Anterior cingulate cortex (tissue), 58 donors: ENCODE measurements at places on chromosomes 6 and 20.

GRCh38 chr6:110298916-110299315, 59.2 kb downstream of the METTL24 start:
- DNase-seq: no peak

DNA sequence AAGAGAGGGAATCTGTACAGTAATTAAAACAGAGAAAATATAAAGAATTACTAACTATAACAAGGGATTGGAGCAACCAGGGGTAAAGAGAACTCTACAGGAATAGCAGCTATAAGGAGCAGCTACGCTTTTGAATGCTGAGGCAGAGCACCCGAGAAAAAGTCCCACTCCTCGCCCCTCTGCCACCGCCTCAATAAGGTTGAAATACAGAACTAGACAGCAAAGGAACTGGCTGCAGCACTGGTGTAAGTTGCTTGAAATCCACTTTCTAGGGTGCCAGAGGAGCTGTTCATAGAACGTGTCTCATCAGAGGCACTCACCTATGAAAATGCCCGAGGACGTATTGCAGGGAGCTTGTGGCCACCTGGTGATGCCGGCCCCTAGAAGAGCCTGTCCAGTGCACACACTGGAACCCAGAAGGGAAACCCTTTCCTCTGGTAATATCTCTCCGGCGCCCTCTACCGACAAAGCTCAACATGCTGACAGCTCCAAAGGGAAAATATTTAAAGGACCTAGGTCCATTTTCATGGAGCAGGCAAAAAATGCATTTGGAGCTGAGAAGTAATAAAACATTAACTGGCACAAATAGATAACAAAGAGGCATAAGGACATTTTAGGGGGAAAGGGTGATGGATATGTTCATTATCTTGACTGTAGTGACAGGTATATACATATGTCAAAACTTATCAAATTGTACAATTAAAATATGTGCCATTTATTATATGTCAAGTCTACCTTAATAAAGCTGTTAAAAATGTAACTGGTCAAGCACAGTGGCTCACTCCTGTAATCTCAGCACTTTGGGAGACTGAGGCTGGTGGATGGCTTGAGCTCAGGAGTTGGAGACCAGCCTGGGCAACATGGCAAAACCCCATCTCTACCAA, 137.4 kb upstream of the HDAC2 start:
- peak; percentile 70 for DNase-seq

- no peak for DNase-seq
Observed at GRCh38 chr20:33896509-33896908, 85.4 kb downstream of the CHMP4B start.

GRCh38 chr6:29941016-29941415, 1.3 kb upstream of the HLA-A start:
- DNase-seq: no peak

DNA sequence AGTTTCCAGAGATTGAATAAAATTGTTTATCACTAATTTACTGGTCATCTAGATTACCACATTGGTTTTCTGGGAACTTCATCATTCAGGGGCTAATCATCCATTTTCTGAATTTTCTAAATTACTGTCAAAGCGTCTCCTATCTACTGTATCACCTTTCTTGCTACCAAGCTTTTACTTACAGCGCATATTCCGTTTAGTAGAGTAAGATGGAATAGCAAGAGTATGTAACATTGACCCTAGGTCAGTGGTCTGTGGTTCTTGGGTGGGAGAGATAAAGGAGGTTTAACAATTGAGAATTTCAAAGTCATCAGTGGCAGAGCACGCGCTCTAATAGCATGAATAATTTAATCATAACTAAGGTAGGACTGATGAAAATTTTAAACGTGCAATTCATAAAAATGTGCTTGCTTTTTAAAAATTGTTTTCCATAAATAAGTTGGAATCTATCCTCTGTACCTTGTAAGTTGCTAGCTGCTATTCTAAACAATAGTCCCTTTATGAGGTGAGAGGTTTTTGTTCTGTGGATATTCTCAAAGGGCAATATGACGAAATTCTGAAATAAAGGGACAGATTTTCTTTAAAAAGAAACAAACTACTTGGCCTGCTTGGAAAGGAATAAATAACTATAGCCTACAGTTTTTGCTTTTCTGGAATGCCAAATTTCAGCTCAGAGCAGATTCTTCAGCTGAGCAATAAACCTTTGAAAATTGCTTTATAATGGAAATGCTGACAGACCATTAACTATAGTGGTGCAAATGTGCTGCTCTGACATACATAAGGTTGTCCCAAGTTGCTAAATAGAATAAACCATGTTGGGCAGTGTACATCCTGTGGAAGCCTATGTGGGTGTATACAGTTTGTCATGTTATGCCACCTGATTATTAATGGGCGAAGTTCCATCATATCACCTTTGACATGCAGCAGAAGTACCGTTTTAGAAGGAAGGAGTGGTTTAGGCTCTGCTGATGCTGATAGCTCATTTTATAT, 84.1 kb downstream of the ZFAND3 start:
- no peak for DNase-seq

DNA sequence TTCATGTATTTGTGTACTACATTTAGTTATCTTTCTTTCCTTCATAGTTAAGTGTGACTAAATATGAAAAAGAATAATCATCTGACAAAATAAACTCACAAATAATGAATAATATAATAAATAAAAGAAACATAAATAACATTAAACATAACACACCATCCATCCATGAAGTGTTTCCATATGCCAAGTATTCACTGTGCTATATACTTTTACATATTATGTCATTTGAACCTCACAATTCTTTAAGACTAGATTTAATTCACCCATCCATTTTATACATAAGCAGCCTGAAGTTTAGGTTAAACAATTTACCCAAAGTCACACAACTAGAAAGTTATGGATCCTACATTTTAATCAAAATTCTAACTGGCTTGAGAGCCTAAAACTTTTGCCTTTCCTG, 549.4 kb upstream of the HS3ST5 start:
- DNase-seq: no peak

- peak; percentile 80 for DNase-seq
Observed at GRCh38 chr20:20452254-20452676, 84.4 kb downstream of the INSM1 start.

GRCh38 chr6:135228486-135228885, 47.4 kb downstream of the MYB start:
- DNase-seq: no peak

DNA sequence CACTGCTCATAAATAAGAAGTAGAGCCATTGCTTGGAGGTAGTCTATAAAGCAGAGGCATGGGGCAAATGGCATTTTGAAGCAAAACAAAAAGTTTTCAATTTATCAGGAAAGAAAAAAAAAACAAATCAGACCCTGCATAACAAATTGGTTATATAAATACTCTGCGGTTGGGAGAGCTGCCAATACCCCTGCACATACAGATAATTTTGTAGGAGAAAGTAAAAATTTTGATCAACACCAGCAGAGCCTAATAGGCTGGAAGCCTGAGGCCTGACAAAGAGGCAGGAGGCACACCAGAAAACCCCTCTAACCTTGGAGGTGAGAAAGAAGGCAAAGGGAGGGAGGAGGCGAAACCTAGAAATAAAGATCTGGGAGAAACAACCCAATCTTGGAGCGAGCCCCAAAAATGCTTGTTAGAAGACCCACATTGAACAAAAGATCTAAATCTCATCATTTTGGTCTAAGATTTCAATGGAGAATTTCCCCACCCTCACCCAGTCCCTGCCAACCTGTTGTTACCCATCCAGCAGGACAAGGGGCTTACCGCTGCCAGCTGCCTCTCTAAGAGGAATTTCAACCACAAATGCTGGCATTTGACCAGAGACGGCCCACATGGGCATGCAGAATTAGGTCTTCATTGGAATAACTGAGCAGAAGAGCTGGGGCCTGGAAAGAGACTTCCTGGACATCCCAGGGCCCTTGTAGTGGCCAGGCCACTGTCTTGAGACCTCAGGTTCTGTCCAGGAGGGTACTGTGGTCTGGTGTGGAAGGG, 28.4 kb downstream of the FOXA2 start:
- DNase-seq: no peak

GRCh38 chr6:34308483-34308882, 59.7 kb upstream of the SMIM29 start:
- no peak for DNase-seq

- no peak for DNase-seq
Observed at GRCh38 chr6:25755483-25755882, 941 bp downstream of the SLC17A4 start.

DNA sequence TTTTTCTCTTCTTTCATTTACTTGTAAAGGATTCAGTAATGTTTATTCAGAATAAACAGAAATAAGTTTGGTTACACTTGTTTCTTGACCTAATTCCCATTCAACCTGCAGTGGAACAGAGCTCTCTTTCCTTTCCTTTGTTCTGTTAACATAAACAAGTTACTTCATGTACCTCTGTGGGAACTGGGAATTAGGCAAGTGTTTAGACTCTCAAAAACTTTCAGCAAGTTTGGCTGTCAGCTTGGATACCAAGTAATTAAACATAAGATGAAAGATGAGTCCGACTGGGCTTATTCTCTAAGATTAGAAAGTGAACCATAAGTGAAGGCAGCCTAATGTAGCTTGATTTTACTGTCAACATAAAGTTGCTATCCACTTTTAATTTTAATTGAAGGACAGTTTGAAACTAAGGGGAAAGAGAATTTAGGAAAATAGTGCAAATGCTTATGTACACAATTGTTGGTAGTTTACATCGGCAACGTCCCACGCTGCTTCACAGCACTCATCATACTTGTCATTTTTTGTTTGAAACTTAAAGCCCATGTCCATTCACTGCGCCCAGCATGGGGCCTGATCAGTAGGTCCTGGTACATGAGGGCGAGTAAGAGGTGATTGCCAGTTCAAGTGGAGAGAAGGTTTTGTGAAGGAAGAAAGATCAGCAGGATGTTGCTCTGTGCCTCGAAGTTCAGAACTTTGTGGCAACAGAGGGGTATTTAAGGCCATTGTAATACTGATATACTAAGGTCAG, 113.0 kb downstream of the PLEKHG1 start:
- no peak for DNase-seq

GRCh38 chr6:9532621-9533557, 882.0 kb downstream of the TFAP2A start:
- no peak for DNase-seq

GRCh38 chr6:79413562-79414002, 123.6 kb downstream of the LCA5 start:
- no peak for DNase-seq

GRCh38 chr6:22421198-22421597, 124.4 kb upstream of the PRL start:
- DNase-seq: no peak

DNA sequence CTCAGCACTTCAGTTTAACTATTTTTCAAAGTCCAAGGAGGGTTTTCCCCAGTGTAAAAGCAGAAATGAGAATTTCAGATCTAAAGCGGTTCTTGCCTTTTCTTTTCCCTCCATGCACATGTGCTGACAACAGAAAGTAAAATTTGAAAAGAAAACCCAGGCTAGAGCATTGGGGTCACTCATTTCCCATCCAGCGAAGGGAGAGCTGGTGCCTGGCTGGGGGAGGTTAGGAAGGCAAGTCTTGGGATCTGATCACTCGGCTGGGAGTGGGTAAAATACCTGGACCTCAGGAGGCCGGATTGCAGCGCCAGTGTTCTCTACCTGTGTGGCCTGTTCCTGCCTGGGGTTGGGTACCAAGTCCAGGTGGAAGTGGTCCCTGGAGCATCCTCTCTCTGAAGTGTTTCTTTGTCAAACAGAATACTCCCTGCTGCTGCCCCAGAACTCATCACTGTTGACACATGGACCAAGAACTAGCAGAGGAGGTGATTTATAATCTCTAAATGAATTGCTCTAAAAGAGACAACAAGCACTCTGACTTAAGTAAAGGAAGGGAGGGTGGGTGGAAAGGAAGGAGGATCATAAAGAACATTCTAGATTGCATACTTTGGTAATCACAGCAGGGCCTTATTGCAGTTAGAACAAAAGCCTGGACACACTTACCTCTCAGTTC, 136.0 kb downstream of the MTHFD1L start:
- DNase-seq: no peak

DNA sequence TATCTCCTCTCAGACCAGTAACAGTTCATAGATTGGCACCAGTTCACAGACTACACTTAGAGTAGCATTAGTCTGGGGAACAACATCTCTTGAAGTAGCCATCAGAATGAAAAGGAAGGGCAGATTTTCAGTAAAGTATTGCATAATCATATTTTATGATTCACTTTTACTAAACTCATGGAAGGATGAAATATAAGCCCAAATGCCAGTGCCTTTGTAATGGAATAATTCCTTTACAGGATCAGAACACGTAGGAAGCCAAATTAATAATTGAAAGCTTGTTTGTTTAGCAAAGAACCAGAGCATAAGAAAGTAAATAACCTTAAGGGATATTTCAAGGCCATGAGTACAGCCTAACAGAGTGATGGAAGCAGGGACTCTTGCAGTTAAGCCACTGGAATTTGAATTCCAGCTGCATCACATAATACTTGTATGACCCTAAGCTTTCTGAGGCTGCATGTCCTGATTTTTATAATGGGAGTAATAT, 11.4 kb upstream of the LOC128125822 start:
- DNase-seq: no peak

GRCh38 chr20:34871966-34872621, 562 bp downstream of the GGT7 start:
- no peak for DNase-seq

- DNase-seq: no peak
Observed at GRCh38 chr6:41047745-41048732, 5.0 kb upstream of the APOBEC2 start.

DNA sequence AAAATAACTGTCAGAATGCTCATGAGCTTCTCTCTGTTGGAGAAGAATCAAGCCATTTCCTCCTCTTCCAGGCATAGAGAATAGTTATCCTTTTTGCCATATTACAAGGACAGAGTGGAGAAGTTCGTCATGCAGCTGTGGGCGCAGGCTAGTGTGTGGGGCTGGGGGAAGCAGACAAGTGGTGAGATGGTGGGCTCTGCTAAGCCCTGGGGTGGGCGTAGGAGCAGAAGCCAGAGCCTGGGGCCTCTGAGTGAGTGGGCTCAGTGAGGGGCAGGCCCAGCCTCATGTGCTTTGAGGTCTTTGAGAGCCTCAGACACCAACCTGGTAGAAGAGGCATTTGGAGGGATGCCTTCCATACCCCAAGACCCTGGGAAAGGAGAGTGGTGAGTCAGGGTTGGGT, 19.4 kb downstream of the ARID1B start:
- DNase-seq: no peak

DNA sequence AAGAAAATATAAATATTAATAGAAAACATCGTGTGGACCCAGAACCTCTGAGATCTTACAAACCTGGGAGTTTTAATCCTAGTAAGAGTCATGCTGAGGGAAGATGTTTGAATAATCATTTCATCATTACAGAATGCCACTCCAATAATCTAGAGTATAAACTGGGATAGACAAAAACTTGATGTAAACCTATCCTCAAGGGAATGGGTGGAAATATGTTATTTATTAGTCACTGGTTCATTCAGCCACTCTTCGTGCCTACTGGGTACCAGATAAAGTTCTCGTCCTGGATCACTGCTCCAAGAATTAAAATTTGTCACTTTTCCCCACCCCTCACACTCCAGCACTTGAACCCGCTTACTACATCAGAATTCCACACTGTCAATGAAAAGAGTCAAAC, 7.7 kb downstream of the HLA-B start:
- DNase-seq: no peak

GRCh38 chr6:128558021-128558420, 37.6 kb upstream of the PTPRK start:
- DNase-seq: no peak
